Chondrocyte (in vitro differentiated cells): ENCODE measurements at places on chromosomes 3 and 15. TPM values are rescaled to one million over a fixed set of nuclear protein-coding genes. Genes with fewer than 3 reads are reported as not detected.

ADGRG7 gene
- total RNA-seq = not detected in 3 replicates

MUC13 gene
- total RNA-seq = not detected in 3 replicates

SNTN gene
- total RNA-seq = not detected in 3 replicates

RGMA gene
- total RNA-seq = 13.0 to 26.2 TPM (median 15.6 TPM) in 3 replicates

ILDR1 gene
- not detected in 3 replicates for total RNA-seq

STAG1 gene
- 39.8 to 46.0 TPM (median 40.9 TPM) in 3 replicates for total RNA-seq

NFKBIZ gene
- total RNA-seq = 17.6 to 22.8 TPM (median 18.9 TPM) in 3 replicates

ANKRD34C gene
- total RNA-seq = 0.07 to 1.3 TPM (median 0.92 TPM) in 3 replicates

THBS1 gene
- 1,967 to 2,361 TPM (median 2,311 TPM) in 3 replicates for total RNA-seq

FETUB gene
- total RNA-seq = not detected in 3 replicates

STAC gene
- 0.07 TPM in 1 of 3 replicates, not detected in the others for total RNA-seq

TNFAIP8L3 gene
- 4.6 to 6.1 TPM (median 5.4 TPM) in 3 replicates for total RNA-seq

LXN gene
- total RNA-seq = 3.3 to 6.3 TPM (median 3.4 TPM) in 3 replicates

SLC27A2 gene
- not detected in 3 replicates for total RNA-seq

SMCO1 gene
- total RNA-seq = not detected in 3 replicates

DNA sequence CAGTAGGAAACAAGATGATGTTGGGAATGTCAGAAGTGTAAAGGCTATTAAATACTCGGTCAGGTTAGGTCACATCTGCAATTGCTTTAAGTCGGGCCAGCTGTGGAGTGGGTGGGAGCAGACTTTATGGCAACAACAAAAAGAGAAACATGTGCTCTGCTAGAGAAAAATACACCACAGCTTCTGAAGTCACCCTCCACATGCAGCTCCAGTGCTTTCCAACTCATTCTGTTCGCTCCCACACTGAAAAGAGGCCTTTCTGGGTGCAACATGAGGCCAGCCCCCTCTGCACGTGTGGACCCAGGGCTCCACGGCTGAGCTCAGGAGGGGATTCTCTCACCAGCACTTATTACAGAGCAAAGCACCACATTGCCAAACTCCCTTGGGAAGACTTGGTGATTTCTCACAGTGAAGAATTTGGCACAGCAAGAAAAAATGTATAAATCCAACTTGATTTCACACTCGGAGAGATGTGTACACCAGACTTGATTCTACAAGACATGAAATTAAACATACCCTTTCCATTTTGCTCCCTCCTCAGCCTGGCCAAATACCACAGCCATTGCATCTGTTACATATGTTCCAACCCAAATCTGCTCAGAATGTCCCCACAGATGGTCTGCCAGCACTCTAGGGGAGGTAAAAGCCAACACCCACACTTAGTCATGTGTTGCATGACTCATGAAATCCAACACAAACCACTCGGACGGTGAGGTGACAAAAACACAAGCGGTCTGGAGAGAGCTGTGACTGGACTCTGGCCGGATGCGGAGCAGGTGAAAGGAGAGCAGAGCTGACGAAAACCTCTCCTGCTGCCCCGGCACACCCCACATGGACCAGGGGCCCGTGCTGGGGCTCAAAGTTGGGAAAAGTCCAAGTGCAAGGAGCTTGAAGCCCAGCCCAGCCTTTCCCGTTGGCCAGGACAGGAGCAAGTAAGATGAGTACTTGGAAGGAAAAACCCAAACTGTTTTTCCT, 74.6 kb downstream of the ITGB5 start:
- DNase-seq = no peak
- peaks cover 28% of the 10 kb centered on the region for H3K36me3 ChIP-seq
- H3K27ac ChIP-seq = peak overlapping the region; percentile 99
- H3K27me3 ChIP-seq = no peaks in the 10 kb centered on the region
- peak overlapping the region; percentile 35 for H3K4me3 ChIP-seq

DNA sequence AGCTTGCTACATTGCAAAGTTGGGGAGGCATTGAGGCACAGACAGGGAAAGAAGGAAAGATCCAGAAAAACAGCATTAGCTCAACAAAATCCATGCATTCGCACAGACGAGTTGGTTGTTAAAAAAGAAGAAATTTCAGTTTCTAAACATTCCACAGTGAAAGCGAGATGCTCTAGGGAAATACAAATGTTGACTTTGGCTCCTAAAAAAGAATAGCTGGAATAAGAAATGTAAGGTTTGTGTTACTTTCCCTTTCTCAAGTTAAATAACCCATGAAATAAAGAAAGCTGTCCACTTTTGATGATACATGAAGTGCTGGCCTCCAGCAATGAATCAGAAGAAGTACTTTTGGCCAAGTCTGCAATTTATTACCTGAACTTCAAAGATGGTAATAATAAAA, 465.1 kb downstream of the ERC2 start:
- peak overlapping the region; percentile 76 for H3K27ac ChIP-seq
- no peak for DNase-seq
- H3K27me3 ChIP-seq = no peaks in the 10 kb centered on the region
- no peaks in the 10 kb centered on the region for H3K36me3 ChIP-seq

DNA sequence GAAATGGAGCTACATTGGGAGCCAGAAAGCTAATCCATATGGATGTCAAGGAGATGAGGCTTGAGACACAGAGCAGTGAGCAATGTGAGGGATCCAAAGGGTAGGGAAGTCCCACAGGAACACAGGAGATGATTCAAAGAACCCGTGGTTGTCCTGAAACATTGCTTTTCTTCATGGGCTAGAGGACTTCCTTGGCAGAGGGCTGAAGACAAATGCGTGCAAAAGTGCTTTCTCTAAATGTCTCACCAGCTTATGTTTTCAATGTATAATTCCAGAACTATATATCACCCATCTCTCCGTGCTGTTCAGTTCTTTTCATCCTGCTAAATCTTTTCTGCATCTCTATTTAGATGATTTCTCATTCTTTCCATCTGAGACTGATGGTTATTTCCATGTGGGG, 46.0 kb upstream of the GOLGA8A start:
- H3K27me3 ChIP-seq = peaks cover 56% of the 10 kb centered on the region
- H3K27ac ChIP-seq = no peak overlapping the region
- H3K4me3 ChIP-seq = no peak overlapping the region
- H3K36me3 ChIP-seq = peaks cover 2% of the 10 kb centered on the region
- DNase-seq = no peak

- DNase-seq = no peak
- H3K36me3 ChIP-seq = no peaks in the 10 kb centered on the region
- no peak overlapping the region for H3K4me3 ChIP-seq
- H3K27ac ChIP-seq = no peak overlapping the region
- no peaks in the 10 kb centered on the region for H3K4me1 ChIP-seq
- H3K27me3 ChIP-seq = peaks cover 1% of the 10 kb centered on the region
Measured at GRCh38 chr15:66965201-66965900, 100.1 kb upstream of the SMAD3 start.

- H3K4me1 ChIP-seq = no peaks in the 10 kb centered on the region
- H3K36me3 ChIP-seq = no peaks in the 10 kb centered on the region
- no peaks in the 10 kb centered on the region for H3K27me3 ChIP-seq
- no peak overlapping the region for H3K27ac ChIP-seq
- H3K4me3 ChIP-seq = no peak overlapping the region
Measured at GRCh38 chr3:140574375-140574774, 103.5 kb upstream of the TRIM42 start.

DNA sequence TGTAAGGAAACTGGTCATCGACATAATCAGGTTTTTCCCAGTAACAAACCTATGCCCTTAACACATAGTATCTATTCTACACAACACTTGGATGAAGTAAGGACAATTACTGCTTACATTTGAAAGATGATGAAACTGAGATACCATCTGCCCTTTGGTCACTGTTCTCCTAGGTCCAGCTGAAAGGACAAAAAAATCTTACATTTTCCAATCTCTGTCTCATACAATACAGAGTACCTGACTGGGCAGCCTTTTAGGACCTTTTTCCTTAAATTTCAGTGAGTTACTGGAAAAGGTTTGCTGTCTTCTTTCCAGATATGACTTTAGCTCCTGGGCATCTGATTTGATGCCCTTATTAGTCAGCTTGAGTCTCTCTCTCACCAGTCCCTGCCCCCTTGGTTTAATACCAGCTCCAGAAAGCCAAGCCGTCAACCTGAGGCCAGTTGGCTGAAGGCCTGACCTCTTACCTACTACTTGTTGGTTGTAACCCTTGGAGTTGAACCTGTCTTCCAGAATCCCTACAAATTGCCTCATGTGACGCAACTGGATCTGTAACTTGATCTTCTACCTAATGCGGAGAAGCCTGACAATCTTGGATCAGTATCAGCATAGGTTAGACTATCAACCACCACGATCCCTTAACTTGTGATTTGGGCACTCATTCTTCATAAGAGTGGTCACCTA, 355.3 kb upstream of the ZNF385D start:
- no peak overlapping the region for H3K27ac ChIP-seq
- DNase-seq = no peak
- no peaks in the 10 kb centered on the region for H3K36me3 ChIP-seq

DNA sequence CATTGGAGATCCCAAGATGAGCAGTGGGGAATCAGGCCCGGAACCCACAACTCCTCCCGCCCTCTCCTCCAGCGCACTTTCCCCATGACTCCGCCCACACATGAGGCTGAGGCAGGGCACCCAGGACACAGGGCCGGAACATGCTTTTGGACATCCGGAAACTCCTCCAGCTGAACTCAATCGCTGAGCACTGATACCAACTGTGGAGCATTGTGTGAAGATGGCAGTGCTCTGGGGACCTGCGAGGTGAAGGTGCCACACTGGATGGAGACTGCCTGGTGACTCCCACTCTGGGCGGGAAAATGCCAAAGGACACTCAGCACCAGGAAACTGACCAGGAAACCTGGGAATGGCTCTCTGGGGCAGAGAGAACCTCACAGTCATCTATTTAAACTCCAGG, 189.1 kb downstream of the FAM43A start:
- no peak overlapping the region for H3K27ac ChIP-seq
- peaks cover 2% of the 10 kb centered on the region for H3K36me3 ChIP-seq
- no peak overlapping the region for H3K4me3 ChIP-seq
- no peaks in the 10 kb centered on the region for H3K27me3 ChIP-seq

- no peak overlapping the region for H3K27ac ChIP-seq
- H3K4me1 ChIP-seq = no peaks in the 10 kb centered on the region
- no peaks in the 10 kb centered on the region for H3K36me3 ChIP-seq
- no peak overlapping the region for H3K4me3 ChIP-seq
- peaks cover 10% of the 10 kb centered on the region for H3K27me3 ChIP-seq
Measured at GRCh38 chr15:91186904-91187656, 87.0 kb downstream of the SV2B start.

- no peak for DNase-seq
- H3K36me3 ChIP-seq = peaks cover 1% of the 10 kb centered on the region
- no peaks in the 10 kb centered on the region for H3K27me3 ChIP-seq
- no peak overlapping the region for H3K4me3 ChIP-seq
- peaks cover 16% of the 10 kb centered on the region for H3K4me1 ChIP-seq
Measured at GRCh38 chr15:64906402-64906801, 5.3 kb upstream of the ANKDD1A start.

DNA sequence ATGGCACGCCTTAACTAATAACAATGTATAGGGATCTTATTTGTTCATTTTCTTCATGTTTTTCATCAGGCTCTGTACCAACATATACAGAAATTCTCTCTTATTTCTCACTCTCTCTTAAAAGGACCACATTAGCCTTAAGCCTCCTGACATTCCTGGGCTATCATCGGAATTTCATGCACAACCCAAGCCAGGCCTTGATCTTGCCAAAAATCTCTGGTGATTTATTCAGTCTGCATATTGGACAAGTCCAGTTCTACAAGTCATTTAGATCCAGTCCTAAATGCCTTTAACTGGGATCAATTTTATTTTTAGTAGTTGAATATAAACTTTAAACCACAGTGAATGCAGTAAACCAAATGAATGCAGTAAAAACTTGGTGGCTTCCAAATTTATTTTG, 385.4 kb downstream of the MECOM start:
- H3K4me3 ChIP-seq = no peak overlapping the region
- DNase-seq = no peak
- H3K4me1 ChIP-seq = peaks cover 13% of the 10 kb centered on the region
- no peaks in the 10 kb centered on the region for H3K27me3 ChIP-seq
- no peak overlapping the region for H3K27ac ChIP-seq
- H3K36me3 ChIP-seq = no peaks in the 10 kb centered on the region

- no peak overlapping the region for H3K4me3 ChIP-seq
- no peak for DNase-seq
- H3K4me1 ChIP-seq = peaks cover 16% of the 10 kb centered on the region
Measured at GRCh38 chr3:188937389-188937788, 234.4 kb upstream of the TPRG1 start.

DNA sequence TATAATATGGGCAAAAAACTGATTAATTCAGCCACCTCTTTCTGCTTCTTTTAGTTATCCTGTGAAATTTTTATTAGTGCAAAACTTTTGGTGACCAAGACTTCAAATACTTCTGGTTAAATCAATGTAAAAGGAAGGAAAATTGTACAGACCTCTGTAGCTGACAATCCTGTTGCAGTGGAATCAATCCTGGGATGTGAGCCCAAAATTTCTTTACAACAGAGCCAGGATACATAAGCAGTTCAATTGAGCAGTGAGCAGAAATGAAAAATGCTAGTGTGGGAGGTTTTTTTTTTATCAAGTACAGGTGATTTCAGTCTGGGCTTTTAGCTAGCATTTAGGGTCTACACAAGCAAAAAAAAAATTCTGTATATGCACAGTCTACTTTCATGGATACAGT, 398.0 kb downstream of the OTOL1 start:
- no peak overlapping the region for H3K27ac ChIP-seq
- peaks cover 15% of the 10 kb centered on the region for H3K4me1 ChIP-seq
- H3K27me3 ChIP-seq = no peaks in the 10 kb centered on the region
- no peak overlapping the region for H3K4me3 ChIP-seq

DNA sequence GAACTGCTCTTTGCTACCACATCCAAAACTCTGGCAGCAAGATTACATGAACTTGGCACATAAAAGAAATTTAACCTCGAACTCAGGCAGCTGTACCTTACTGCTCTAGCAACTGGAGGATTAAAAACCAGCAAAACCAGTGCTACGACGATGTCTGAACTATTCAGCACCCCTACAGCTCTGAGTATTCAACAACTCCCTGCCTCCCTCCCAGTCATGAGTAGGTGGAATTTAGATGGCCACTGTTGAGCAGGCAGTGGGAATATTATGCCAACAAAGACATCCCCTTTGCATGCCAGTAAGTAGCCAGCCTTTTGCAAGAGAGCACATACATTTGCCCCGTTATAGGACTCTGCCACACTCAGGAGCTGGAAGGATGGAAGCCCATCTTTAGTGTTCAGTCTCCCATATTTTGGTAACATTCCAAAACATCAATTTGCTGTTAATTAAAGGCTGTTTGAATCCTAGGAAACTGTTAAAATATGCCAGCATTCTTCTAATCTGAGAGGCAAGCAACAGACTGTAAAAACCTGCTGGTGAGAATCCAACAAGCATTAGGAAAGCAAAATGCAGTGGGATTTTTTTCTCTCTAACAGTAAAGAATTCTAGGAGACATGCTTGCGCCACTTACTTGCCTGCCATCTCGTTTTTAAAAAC, 85.4 kb downstream of the ZNF385D start:
- H3K27me3 ChIP-seq = no peaks in the 10 kb centered on the region
- no peak for DNase-seq
- H3K4me3 ChIP-seq = no peak overlapping the region
